Eye (tissue), 1 donor: ENCODE measurements at places on chromosomes 1 and 21.

GRCh38 chr1:221832617-221833016, 90.7 kb upstream of the DUSP10 start:
- no peak for DNase-seq

- DNase-seq, result peak; percentile 23
Observed at GRCh38 chr1:213980906-213981305, 6.9 kb upstream of the PROX1 start.

DNA sequence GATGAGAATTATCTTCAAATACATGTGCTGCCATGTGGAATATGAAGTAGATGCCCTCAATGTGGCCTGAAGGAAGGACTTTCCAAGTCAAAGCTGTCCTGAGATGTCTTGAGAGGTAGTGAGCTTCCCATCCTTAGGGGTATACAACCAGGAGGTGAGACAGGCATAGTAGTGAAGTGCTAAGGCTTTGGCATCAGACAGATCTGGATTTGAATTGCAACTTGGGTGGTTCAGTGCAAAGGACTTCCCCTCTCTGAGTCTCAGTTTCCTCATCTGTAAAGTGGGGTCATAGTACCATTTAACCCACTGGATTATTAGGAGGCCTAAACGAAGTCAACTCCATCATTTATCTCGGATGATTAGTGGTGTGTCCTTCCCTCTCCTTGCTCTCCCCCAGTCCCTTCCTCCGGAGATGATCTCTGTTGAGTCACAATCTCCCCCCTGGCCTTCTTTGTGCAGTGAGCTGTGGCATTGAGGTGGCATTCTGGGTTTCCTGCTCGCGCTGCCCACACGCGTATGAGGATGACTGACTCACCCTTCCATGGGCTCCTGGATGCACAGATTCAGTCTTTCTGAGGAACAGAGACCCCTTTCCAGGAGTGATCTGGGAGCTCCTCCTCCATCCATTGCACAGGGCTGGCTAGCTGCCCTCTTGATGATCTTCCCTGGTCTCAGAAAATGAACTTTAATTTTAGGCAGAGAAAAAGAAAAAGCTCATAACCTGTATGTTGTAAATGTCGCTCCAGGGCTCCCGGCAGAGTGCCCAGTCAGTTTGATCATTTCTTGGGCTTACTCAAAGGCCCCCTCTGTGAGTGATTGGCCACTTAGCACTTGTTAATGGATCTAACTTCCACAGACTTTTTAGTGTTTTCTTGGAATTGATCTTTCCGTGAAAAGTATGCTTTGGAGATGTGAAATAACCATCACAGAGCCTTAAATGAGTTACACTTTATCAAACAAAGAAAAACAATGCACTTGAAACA, 354.6 kb downstream of the PTPRU start:
- no peak for DNase-seq

GRCh38 chr1:157448636-157449035, 103.7 kb downstream of the FCRL5 start:
- no peak for DNase-seq

- no peak for DNase-seq
Observed at GRCh38 chr1:14520514-14521163, 77.8 kb upstream of the KAZN start.

DNA sequence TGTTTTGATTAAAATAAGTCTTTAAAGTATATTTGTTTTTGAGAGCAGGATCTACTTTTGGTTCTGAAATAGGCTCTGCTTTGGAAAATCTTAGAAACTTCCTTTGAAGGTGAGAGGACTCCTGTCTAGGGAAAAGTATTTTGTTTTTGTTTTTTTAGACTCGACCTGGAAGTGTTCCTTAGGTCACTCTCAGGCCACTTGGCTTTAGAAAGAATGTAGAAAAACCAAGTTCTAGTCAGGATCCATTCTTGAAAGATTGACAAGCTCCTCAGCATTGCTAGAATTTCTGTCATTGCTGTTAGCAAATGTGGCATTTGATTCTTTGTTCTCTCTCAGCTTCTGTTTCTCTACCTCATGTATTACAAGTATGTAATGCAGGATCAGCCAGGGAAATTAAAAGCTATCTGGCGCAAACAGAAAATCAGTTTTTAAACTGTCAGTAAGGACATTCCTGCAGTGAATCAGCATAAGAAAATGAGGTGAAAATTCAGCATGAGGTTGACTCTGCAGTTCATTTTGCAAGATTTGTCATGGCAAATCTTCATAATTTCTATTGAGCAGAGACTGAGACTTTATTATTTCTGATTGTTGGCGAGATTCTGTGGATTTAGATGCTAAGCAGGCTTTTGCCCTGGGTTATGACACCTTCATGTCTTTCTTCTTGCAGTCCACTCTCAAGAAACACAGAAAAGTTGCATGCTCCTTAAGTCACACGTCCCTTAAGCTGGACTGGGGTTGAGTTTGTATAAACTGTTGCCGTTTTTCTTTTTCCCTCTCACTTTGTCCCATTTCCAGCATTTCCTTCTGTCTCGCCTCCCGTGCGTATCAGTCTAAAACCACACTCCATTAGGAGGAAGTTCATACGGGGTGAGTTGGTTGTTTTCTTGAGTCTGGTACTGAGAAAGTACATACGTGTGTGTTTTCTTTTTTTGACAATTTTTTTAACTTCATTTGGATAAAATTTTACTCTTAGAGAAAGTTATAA, 12.6 kb downstream of the NTPCR start:
- DNase-seq, result no peak

DNA sequence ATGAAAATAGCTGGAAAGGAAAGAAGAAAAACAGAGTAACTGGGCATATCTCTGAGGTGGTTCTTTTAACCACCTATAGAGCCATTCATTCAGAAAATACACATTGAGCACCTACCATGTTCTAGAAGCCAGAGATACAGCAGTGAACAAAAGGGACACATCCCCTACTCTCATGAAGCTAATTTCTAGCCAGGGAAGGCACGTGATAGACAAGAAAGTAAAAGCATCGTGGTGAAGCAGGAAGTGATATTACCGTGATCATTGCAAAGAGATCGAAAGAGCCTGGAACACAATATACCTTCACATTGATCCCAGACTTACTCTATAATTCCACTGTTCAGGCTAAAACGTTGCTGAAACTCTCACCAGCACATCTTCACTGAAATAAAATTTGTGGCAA, 76.0 kb downstream of the TIAM1 start:
- DNase-seq, result no peak

DNA sequence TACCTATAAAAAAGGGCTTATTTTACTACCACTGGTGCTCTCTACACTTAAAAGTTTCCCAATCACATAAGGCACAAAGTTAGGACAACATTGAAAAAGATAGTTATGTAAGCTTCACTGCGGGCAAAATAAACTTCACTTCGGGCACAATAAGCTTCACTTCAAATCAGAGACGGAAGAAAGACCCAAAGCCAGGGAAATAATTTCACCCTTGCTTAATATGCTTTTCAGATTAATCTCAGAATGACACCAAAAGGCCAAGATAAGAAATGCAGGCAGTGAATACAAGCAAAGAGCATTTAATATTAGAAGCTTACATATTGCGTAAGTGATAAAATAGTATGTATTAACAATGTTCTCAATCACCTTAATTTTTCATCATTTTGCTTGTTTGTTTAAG, 444.2 kb downstream of the SETD4 start:
- peak; percentile 52 for DNase-seq

DNA sequence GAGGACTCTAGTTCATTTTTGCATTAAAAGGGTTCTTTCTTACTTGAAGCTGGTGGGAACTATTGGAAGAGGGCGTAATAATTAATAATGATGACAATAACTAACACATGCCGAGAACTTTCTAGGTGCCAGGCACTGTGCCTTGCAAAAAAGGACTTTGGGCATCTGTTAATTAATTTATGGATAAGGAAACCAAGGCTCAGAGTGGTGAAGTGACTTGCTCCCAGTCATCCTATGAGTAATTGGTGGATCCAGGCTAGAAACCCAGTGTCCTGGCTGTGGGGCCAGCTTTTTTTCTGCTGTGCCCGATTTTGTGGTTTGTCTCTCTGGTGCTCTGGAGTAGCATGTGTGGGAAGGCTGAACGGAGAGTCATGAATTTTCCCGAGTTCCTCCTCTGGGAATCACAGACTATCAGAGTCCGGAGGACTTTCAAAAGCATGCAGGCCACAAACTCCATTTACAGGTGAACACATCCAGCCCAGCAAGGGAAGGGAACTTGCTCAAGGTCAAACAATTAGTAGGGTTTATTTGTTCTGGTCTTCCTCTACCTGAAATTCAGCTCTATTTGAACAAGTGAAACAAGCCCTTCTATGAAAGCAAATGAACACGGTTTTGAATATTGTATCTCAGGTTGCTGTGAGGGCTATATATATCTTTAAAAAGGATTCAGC, 23.4 kb downstream of the ROR1 start:
- no peak for DNase-seq

- no peak for DNase-seq
Observed at GRCh38 chr21:29277442-29277841, 21.3 kb upstream of the BACH1 start.
